ENCODE measurements at places on chromosomes 4 and X.

DNA sequence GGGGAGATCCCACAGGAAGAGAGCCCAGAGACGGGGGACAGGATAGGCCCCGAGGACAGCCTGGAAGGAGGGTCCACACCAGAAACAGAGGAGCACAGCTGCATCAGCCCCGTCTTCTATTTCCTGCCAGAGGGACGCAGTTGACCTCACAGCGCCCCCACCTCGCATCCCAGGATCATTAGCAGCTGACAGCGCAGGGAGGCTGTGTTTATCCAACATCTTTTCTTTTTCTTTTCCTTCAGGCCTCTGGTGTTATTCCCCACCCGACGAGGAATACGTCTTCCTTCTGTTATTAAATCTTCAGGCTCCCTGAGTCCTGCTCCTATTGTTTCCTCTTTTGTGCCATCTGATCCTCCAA lies 75.4 kb downstream of the DCHS2 start:
- peaks cover 6% of the 10 kb centered on the region for H3K27me3 ChIP-seq
- peak; percentile 38 for DNase-seq
- peak overlapping the region; percentile 92 for H3K4me3 ChIP-seq
- H3K4me1 ChIP-seq, result peaks cover 18% of the 10 kb centered on the region
- H3K27ac ChIP-seq, result no peak overlapping the region

GRCh38 chrX:41946989-41947612 lies 23.7 kb upstream of the CASK start:
- H3K27me3 ChIP-seq, result no peaks in the 10 kb centered on the region
- no peaks in the 10 kb centered on the region for H3K36me3 ChIP-seq
- H3K4me3 ChIP-seq, result no peak overlapping the region
- no peak for DNase-seq

DNA sequence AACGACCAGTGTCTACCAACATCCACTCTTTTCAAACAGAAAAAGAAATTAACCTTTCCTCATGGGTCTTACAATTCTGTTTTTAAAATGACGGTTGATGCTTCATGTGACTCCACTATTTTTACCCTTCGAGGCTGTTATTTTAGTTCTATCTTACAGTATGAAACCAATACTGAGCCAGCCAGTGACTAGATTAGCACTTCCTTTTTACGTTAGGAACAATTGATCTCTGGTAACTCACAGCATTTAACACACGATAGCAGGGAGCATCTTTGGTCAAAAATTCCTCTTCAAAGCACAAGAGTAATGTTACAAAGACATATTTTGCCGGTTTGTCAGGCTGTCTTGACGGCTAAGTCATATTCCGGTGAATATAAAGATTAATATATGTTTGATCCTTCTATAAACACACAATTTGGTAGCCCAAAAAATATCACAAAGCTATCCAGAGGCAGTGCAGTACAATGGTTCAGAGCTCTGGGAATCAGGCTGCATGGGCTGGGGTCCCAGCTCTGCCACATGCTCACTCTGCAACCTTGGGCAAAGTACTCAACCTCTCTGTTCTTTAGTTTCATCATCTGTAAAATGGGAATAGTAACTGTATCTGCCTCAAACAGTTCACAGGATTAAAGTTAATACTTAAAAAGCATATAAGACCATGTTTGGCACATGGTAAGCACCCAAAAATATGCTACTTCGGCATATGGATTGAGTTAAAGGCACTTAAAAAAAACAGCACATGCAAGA lies 62.9 kb upstream of the TXK start:
- H3K27ac ChIP-seq, result no peak overlapping the region
- H3K4me1 ChIP-seq, result no peaks in the 10 kb centered on the region
- no peak for DNase-seq
- H3K27me3 ChIP-seq, result peaks cover 15% of the 10 kb centered on the region
- H3K36me3 ChIP-seq, result no peaks in the 10 kb centered on the region

GRCh38 chr4:19327364-19327763 lies 924.3 kb upstream of the SLIT2 start:
- H3K27ac ChIP-seq, result no peak overlapping the region
- DNase-seq, result no peak
- H3K4me1 ChIP-seq, result no peaks in the 10 kb centered on the region
- no peaks in the 10 kb centered on the region for H3K36me3 ChIP-seq
- no peaks in the 10 kb centered on the region for H3K27me3 ChIP-seq

- no peaks in the 10 kb centered on the region for H3K27me3 ChIP-seq
- H3K36me3 ChIP-seq, result no peaks in the 10 kb centered on the region
Observed at GRCh38 chrX:154495472-154495922, 5.1 kb upstream of the SLC10A3 start.

GRCh38 chr4:185246453-185246852 lies 37.1 kb downstream of the SNX25 start:
- DNase-seq, result no peak
- no peak overlapping the region for H3K4me3 ChIP-seq
- no peak overlapping the region for H3K27ac ChIP-seq
- peaks cover 10% of the 10 kb centered on the region for H3K36me3 ChIP-seq

DNA sequence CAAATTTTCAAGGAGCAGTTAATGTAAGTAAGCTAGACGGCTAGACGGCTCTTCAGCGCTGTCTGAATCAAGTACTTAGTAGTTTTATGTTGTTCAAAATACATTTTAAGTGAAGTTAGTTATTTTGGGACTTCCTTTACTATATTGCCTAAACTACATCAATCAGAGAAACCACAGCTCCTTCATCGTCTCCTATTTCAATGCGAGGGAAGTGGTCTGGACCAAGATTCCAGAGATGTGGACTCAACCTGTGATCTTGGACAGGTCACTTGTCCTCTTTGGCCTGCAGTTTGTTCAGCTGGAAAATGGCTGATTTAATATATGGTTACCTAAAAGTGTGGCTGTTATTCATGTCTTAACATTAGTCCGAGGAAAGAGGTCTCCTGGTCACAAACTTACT lies 10.6 kb downstream of the ING2 start:
- peaks cover 6% of the 10 kb centered on the region for H3K36me3 ChIP-seq
- H3K4me3 ChIP-seq, result no peak overlapping the region
- no peak overlapping the region for H3K27ac ChIP-seq
- no peak for DNase-seq
- no peaks in the 10 kb centered on the region for H3K4me1 ChIP-seq

DNA sequence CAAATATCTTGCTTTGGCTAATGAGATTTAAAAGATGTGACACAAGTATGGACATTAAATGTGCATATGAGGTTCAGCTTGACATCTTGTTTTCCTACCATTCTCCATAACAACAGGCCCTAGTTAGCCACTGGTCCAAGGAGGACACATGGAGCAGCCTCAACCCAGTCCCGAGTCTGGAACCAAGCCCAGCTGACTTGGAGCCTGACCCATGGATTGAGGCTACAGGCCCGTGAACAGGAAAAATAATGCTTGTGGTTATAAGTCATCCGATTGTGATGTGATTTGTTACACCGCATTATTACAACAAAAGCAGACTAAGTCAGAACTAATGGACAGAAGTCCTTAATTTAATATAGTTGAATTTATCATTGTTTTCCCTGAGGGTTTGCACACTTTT lies 123.2 kb upstream of the BANK1 start:
- H3K4me3 ChIP-seq, result no peak overlapping the region
- H3K4me1 ChIP-seq, result no peaks in the 10 kb centered on the region
- no peak overlapping the region for H3K27ac ChIP-seq

- no peaks in the 10 kb centered on the region for H3K27me3 ChIP-seq
- H3K4me1 ChIP-seq, result no peaks in the 10 kb centered on the region
- no peak overlapping the region for H3K27ac ChIP-seq
- no peaks in the 10 kb centered on the region for H3K36me3 ChIP-seq
- H3K4me3 ChIP-seq, result no peak overlapping the region
Observed at GRCh38 chr4:184238072-184238745, 20.5 kb upstream of the ENPP6 start.

- peaks cover 11% of the 10 kb centered on the region for H3K36me3 ChIP-seq
- H3K4me3 ChIP-seq, result no peak overlapping the region
- H3K4me1 ChIP-seq, result peaks cover 13% of the 10 kb centered on the region
- H3K27me3 ChIP-seq, result no peaks in the 10 kb centered on the region
- H3K27ac ChIP-seq, result no peak overlapping the region
Observed at GRCh38 chr4:103091601-103092223, 7.9 kb downstream of the BDH2 start.

- peaks cover 11% of the 10 kb centered on the region for H3K27me3 ChIP-seq
- peak overlapping the region; percentile 95 for H3K4me3 ChIP-seq
- H3K27ac ChIP-seq, result peak overlapping the region; percentile 86
- H3K36me3 ChIP-seq, result no peaks in the 10 kb centered on the region
- no peak for DNase-seq
Observed at GRCh38 chrX:55452833-55453124, 852 bp downstream of the MAGEH1 start.

DNA sequence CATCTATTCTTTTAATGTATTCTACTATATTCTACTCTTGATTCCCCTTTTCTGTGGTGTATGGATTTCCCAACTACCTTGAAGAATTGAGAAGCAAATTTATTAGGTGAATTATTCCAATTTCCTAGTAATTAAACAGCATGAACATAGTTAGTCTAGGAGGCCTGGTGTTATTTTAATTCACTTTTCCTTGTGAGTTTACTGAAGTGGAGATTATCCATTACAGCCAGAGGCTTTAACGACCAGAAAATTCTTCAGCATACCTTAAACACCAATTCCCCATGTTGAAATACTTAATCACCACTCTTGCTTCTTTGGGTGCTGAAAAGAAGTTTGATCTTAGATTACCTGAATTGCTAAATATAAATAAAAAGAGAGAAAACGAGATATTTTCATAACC lies 29.4 kb downstream of the FAT4 start:
- H3K4me1 ChIP-seq, result peaks cover 40% of the 10 kb centered on the region
- H3K27ac ChIP-seq, result no peak overlapping the region
- H3K36me3 ChIP-seq, result no peaks in the 10 kb centered on the region
- no peak for DNase-seq
- no peaks in the 10 kb centered on the region for H3K27me3 ChIP-seq
- no peak overlapping the region for H3K4me3 ChIP-seq

DNA sequence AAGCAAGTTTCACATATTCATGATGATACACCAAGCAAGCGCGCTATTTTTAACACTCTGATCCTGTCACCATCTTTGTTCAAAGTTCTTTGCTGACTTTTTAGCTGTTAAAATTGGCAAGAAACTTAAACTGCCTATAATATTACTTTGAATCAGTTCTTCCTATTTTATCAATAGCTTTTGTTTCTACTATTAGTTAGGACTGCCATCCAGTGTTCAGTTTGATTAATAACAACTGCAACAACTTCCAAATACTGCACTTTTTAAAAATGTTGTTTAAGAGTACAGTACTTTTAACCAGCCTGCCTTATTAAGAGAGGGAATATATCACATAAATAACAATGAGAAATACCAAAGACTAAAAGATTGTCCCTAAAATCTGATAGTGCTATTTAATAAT lies 614.3 kb downstream of the FAM133A start:
- H3K27me3 ChIP-seq, result no peaks in the 10 kb centered on the region
- H3K4me1 ChIP-seq, result no peaks in the 10 kb centered on the region
- no peak overlapping the region for H3K4me3 ChIP-seq
- H3K36me3 ChIP-seq, result no peaks in the 10 kb centered on the region
- no peak for DNase-seq
- no peak overlapping the region for H3K27ac ChIP-seq

DNA sequence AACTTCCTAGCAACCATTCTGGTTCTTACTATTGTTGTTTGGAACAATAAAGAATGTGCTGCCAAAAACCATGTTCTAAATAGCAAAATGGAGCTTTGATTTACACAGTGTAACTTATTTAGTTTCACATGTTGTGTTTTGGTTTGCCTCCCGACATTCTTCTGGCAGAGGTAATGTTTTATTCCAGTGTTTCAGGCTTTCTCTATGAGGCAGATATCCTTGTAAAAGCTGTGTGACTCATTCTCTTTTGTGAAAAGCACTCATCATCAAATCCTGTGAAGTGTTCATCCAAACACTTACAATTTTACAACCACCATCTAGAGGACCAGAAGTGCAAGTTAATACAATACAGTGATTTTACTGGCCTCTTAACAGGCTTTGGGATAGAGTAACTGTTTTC lies 219.0 kb upstream of the GIMD1 start:
- no peaks in the 10 kb centered on the region for H3K36me3 ChIP-seq
- H3K27ac ChIP-seq, result no peak overlapping the region
- no peak overlapping the region for H3K4me3 ChIP-seq
- no peak for DNase-seq
- H3K4me1 ChIP-seq, result no peaks in the 10 kb centered on the region
- no peaks in the 10 kb centered on the region for H3K27me3 ChIP-seq

DNA sequence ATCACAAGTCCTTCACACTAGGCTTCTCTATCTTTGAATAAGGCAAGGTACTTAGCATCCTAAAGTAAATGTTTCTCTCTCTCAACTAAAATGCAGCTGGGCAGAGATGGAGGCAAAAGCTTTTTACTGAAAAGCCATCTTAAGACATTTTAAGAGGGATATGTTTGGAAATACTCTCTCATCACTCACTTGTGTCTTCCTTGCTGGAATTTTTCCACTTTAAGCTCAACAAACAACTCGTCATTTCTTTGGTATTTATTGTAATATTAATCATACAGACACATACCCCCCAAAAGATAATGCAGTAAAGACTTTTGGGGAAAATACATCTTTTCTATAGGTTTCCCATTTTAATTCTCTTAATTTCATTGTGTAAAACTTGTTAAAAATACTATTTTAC lies 16.4 kb downstream of the MBNL3 start:
- H3K27me3 ChIP-seq, result no peaks in the 10 kb centered on the region
- no peak for DNase-seq
- no peak overlapping the region for H3K27ac ChIP-seq
- no peak overlapping the region for H3K4me3 ChIP-seq

Data from neural crest cell (in vitro differentiated cells).